Sciatic nerve (tissue), 2 donors: ENCODE measurements at places on chromosomes 13 and 19.

DNA sequence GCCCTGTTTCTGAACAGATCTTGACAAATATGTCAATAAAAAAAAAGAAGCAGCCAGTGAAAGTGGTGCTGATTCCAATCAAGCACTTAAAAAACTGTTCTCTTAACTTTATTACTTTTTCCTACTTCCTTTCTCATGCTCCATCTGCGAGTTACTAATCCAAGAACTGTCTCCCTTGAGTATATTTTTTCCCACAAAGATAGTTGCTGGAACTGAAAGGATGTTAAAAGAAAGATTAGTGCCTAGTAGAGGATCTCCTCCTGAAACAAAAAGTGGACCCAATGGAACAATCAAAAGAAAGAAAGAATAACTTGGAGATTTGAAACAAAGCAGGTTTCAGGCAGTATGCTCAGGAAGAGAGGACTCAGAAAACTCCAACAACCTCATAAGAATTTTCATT is 1034.8 kb downstream of the PCDH17 start:
- no peak for DNase-seq

- DNase-seq = no peak
Observed at GRCh38 chr13:100611678-100612492, 23.3 kb upstream of the GGACT start.

GRCh38 chr13:75704927-75705288 is 68.8 kb downstream of the LMO7 start:
- DNase-seq = no peak

DNA sequence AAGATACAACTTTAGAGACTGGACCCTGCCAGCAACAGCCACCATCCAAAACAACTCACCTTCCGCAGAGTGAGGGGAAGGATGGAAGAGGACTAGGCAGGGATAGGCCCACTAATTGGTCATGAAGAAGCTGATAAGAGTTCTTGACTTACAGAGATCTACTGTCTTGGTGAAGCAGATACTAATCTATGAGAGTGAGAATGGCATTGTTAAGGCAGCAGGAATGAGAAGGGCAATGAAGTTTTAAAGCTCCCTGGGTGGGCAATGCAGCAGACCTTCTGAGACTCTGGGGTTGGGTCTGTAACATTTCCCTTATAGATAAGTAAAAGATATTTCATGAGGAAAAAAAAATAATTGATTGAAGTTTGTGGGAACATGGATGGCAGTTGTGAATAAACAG is 63.7 kb downstream of the KLF12 start:
- DNase-seq = no peak

GRCh38 chr13:79171141-79172061 is 234.7 kb downstream of the RBM26 start:
- DNase-seq = no peak

DNA sequence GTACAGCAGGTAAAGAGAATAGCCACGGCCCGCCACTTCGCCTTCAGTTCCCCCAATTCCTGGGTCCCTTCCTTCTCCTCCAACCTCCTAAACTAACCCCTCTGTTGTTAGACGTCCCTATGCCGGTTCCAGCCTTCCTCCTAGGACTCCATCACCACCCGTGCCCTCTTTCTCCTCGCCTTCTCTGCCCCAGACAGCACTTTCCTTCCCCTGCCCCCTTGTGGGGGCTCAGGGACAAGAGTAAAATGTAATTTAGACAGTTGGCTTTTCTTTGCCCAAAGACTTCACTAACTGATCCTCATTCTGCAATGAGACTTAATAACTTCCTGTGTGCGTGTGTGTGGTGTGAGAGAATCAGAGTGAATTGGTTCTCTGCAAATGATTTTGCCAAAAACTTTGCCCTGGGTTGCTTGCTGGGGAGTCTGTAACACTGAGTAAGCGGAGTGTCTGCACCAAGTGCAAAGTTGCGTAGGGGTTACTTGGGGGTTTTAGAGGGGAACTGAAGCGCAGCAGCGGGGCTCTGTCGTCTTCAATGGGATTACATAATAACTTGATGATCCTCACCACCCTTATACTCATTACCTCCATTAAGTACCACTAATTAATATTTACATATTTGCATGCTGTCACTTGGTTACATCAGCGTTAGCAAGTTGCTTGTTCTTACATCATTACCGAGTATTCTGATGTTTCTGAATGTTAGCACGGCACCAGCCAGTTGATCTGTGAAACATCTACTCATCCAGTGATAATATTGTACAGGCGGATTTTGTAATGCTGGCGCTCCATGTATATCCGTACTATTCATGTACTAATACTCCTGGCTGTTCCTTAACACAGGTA is 19.9 kb upstream of the SGCG start:
- DNase-seq = no peak

- no peak for DNase-seq
Observed at GRCh38 chr19:5717215-5717935, 2.6 kb downstream of the LONP1 start.

DNA sequence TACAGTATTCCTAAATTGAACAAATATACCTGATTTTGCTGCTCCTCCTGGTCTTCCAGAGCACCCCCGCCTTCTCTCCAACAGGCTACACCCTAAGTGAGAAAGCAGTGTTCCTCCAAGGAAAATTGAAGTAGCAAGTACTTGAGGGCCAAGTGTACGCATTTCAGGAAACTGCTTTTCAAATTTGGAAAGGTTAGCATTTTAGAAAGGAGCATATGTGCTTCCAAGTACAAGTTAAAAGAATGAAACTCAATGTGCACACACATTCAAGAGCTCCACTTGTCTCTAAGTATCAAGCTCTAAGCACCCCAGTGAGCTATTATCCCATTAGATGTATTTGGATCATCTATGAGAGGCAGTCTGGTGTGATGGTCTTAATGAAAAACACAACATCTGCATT is 25.8 kb downstream of the LHFPL6 start:
- DNase-seq = no peak

GRCh38 chr19:35760711-35761349 is 2.9 kb downstream of the PROSER3 start:
- no peak for DNase-seq

- no peak for DNase-seq
Observed at GRCh38 chr13:46010148-46010547, 42.4 kb downstream of the ZC3H13 start.

DNA sequence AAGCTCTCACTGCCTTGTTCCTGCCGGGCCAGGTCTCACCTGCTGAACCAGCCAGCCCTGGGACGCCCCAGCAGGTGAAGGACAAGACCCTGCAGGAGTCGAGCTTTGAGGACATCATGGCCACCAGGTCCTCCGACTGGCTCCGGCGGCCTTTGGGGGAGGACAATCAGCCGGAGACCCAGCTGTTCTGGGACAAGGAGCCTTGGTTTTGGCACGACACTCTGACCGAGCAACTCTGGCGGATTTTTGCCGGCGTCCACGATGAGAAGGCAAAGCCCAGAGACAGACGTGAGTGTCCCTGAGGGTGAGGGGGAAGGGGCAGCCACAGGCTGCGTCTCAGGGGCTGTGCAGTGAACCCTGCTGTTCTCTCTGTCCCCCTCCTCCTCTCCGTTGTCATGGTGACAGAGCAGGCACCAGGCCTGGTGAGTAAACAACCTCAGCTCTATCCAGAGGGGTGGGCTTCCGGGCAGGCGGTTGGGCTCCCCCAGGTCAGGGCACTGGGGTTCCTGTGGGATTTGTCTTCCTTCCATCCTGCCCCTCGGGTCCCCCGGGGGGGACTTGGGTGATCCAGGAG is 9.7 kb downstream of the TLE6 start:
- DNase-seq = no peak

DNA sequence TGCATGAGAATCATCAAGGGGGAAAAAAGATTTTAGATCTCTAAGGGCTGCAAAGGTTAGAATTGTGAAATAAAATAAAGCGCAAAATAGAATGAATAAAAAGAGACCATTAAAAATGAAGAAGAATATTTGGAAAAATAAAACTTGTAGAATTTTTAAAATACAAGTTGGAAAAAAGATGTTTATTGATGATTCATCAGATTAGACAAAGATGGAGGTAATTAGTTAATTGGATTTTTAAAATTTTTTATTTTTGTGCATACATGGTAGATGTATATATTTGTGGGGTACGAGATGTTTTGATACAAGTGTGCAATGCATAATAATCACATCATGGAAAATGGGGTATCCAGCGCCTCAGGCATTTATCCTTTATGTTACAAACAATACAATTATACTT is 143.3 kb downstream of the MAB21L1 start:
- DNase-seq = no peak

GRCh38 chr13:64471916-64472315 is 2758.2 kb downstream of the PCDH9 start:
- no peak for DNase-seq

DNA sequence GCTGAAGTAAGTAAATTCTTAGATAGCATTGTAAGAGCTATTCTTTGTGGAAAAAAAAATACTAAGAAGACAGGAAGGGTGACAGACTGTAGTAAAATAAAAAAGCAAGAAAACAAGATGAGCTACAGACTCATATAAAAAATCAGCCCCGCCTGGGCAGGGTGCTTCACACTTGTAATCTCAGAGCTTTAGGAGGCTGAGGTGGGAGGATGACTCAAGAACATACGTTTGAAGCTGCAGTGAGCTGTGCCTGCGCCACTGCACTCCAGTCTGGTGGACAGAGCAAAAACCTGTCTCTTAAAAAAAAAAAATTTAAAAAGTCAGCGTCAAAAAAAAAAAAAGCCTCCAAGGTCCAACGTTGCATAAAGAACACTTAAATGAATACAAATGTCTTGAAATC is 102.1 kb downstream of the VWA8 start:
- no peak for DNase-seq

- no peak for DNase-seq
Observed at GRCh38 chr19:3289971-3290569, 65.6 kb downstream of the CELF5 start.

DNA sequence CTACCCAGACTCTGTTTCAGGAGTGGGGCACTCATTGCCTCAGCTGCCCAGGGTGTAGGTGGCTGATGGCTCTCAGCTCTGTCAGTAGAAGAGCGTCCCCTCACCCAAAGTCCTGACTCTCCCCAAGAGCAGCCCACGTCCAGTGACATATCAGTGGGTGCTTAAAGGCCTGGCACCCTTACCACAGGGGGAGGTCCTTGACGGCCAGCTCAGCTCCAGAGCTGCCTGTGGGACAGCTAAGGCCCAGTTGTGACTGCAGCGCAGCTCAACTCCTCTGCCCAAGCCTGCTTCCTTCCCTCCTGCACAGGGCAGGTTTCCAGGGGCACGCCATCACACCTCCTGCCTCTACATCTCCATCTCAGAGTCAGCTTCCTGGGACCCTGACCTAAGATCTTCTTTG is 32.4 kb downstream of the GRIK5 start:
- no peak for DNase-seq
